Activated naive CD4-positive, alpha-beta T cell (primary cell): ENCODE measurements at places on chromosomes 4 and X.

- DNase-seq: no peak
Measured at GRCh38 chr4:173698557-173699262, 168.7 kb upstream of the HAND2 start.

DNA sequence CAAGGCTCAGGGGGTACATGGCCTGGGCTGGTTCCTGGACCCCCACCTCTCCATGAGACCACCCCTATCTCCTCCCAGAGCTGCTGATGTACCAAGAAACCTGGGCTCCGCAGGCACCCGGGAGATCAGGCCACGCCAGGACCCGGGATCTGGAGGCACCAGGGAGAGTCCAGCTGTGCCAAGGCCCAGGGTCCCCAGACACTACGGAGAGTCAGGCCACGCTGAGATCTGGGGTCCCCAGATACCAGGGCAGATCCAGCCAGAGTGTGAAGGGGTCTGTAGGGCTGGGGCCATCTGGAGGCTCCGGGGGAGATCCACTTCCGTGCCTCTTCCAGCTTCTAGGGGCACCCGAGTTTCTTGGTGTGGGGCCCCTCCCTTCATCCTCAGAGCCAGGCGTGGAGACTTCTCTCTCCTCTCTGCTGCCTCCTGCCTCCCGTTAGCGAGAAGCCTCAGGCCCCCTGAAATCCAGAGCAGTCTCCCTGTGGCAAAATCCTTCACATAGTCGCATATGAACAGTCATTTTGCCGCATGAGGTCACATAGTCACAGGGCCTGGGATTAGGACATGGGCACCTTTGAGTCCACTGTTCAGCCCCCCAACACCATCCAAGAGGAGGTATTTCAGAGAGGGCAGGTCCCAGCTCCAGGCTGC, 9.7 kb downstream of the ABLIM2 start:
- DNase-seq: no peak

DNA sequence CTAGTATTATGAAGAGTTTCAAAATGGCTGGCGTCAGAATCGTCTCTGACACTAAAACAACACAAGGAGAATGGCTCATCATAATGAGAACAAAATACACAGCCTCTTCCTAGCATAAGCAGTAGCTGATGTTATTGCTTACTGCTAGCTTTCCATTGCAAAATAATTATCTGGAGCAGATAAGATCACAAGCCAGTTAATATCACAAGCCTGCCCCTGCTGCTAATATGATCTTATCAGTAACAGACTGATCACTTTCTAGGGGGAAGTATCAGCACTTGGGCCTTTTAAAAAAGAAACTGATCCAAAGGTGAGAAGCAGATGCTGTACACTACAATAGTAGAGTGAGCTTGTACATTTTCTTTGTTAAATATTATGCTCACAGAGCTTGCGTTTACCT, 554.8 kb upstream of the PABPC4L start:
- DNase-seq: no peak

DNA sequence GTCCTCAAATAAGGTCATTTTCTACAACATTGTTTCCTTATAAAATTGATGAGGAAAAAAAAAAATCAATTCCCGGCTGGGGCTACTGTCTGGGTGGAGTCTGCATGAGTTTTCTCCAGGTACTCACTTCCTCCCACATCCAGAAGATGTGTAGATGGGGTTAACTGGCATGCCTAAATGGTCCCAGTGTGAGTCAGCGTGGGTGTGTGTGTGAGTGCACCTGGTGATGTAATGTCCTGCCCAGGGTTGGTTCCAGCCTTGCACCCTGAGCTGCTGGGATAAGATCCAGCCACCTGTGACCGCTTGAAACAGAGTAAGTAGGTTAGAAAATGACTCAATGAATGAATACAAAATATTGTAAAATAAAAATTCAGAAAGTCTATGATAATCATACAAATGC, 11.1 kb downstream of the USP26 start:
- no peak for DNase-seq
